ENCODE measurements at places on chromosomes 6 and 20.

DNA sequence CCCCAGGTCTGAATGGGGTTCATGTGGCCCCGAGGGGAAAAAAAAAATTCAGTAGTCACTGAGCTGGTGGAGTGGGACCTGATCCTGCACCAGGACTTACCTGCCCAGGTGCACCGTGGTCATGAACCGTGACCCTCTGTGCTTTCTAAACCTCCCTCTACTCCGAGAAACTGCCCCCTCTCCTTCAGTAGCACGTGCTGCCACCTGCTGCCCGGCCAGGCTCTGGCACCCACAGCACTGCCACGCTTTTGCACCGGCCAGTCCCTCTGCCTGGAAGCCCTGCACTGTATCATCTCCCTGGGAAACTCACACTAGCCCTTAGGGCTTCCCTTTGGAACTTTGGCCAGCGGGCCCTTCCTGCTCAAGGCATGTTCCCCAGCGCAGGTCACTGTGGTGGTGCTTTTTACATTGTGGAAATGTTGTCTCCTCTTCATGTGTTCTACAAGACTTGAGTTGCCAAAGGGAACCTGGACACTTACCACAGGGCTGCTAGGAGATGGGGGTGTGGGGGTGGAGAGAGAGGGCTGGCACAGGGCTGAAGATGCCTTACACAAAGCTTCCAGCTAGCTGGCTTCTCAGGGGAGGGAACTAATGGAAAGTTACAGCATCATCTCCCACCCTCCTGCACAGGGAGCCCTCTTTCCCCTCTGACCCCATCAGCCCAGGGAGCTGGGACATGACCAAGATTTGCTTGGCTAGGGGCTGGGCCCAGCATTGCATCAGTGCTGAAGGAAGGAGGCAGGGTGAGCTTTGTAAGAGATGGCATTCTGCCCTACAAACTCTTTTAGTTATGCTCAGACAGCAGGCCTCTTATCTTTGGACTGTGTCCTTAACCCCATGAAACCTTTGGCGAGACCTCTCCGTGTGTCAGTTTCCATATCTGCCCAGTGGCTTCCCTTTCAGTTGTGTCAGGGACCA lies 2.5 kb upstream of the PTPRT start:
- no peak for DNase-seq

DNA sequence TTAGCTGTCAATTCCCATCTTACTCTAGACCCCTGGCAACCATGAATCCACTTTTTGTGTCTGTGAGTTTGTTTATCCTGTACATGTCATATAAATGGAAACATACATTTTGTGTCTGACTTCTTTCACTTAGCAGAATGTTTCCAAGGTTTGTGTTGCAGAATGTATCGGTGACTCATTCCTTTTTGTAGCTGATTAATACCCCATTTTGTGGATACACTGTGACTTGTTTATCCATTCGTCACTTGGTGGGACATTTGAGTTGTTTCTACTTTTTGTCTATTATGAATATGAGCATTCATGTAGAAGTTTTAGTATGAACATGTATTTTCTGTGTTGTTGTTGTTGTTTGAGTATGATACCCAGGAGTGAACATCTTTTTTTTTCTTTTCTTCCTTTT lies 21.4 kb downstream of the CDYL start:
- DNase-seq: no peak

GRCh38 chr6:12586721-12587480 lies 129.7 kb upstream of the PHACTR1 start:
- DNase-seq: no peak

- DNase-seq: no peak
Observed at GRCh38 chr6:35038076-35038475, 103.1 kb downstream of the TCP11 start.

DNA sequence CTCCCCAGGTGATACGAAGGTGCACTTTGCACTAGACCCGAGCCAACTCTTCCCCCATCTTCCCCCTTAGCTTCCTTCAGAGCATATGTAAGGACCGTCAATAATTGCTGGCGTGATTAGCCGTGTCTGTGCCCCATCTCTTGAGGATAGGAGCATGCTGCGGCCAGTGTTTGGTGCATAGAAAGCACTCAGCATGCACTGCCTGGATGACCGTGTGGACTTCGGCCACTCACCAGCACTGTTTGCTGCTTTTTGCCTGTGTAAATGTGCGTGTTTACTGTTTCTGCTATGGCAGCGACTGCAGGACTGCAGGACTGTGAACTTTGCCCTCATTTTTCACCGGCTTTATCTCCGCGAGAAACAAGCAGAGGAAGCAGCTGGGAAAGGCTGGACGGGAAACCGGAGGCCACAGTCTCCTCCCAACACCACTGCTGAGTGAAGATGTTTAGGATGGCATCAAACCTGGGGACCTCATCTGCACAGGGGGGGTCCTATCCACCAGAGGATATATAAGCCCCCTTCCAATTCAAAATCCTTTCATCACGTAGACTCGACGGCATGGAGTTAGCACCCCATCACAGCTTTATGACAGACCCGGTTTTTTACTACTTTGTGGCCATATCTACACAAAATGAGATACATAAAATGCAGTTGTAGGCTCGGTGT lies 150.6 kb upstream of the AFDN start:
- DNase-seq: no peak

DNA sequence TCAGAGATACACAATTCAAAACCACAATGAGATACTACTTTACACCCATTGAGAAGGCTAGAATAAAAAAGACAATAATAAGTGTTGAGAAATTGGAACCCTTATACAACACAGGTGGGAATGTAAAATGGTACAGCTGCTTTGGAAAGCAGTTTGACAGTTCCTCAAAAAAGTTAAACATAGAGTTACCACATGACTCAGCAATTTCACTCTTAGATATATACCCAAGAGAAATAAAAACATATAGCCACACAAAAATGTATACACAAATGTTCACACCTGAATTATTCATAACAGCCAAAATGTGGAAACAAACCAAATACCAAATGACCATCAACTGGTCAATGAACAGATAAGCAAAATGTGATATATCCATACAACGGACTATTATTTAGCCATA lies 161.1 kb upstream of the PLN start:
- no peak for DNase-seq

DNA sequence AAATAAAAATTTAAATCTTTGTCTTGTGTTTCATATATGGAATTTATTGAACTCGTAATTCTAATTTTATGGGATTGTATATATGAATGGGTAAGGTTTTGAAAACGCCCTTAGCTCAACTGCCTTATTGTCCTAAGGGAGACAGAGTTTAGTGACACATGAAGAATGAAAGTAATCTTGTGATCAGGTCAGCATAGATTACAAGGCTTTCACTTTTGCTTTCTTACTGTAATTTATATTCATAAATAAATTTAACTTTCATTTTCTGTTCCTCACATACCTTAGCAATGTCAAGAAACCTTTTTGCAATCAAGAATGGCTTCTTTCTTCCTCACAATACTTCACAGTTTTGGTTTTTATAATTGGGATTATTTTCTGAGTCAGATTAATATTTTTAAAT lies 14.4 kb downstream of the KPNA5 start:
- DNase-seq: no peak

DNA sequence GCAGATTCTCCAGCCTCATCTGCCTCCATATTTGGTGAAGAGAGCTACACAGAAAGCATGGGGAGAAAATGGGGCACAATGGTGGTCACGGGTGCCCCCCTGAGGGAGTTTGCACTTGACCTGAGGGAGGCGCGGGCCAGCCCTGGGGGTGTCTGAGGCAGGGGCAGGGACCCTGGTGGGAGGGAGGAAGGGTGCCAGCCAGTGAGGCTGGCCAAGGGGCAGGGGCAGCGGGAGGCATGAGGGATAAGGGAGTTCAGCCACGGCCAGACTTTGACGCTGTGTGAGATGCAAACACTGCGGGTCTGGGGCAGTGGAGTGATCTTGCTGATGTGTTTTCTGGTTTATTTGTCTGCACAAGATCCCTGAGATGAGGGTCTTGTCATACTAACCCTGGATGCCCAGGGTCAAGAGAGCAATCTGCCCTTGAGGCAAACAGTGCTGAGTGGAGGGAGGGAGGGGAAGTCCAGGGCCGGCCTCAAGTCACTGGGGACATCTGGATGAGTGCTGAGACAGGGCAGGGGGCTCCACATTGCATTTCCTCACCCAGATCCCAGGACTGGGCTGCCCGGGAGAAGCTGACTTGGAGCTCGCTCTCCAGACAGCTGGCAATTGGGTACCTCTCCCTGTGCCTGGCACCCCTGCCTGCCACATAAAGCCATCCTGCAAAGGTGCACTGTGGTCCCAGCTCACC lies 8.8 kb upstream of the PCMTD2 start:
- no peak for DNase-seq

DNA sequence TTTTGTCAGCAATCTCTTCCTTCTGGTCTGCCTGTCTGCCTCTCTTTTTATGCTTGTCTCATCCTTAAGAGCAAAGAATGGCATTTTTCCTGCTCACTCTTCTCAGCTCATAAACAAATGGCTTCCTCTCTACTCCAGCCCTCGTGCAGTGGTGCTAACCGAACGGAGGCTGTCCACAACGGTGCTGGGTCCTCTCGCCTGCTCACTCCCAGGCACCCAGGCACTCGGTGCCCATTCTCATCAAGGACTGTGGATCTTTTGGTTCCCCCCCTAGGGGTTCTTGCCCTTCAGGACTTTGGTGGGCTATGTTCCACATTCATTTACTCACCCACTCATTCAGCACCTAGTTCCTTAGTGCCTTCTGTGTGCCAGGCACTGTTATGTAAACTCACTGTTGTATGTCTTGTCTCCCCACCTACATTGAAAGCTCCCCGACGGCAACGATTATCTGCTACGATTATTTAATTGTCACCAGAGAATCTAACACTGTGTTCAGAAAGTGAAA lies 113.9 kb downstream of the FYN start:
- no peak for DNase-seq

DNA sequence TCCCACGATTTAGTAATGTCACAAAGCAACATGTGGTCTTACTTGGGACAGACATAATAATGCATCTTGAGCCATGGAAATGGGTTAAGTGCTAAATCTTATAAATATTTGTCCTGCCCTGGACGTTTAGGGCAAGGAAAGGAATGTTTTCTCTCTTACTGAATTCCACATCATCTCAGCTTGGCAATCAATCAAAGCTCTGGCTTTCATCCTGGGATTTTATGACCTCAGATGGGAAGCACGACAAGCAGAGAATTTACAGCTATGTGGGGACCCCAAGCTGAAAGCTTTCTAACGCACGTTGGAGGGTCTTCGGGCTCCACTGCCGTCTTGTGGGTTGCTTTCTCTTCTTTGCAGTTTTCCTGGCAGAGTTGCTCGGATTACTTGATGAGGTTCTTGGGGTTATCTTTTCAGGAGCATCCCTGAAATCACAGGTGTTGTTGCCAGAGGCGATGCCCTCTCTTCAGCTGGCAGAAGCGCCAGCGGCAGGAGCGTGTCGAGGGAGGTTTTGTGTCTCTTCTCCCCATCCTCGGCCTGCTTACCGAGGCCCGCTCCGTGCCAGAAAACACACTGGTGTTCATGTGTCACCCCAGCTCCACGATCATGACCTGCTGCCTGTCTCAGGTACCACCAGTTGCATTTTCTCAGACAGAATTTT lies 73.4 kb upstream of the FRMD1 start:
- no peak for DNase-seq
